Natural killer cell (primary cell): ENCODE measurements at places on chromosomes 1 and 21.

DNA sequence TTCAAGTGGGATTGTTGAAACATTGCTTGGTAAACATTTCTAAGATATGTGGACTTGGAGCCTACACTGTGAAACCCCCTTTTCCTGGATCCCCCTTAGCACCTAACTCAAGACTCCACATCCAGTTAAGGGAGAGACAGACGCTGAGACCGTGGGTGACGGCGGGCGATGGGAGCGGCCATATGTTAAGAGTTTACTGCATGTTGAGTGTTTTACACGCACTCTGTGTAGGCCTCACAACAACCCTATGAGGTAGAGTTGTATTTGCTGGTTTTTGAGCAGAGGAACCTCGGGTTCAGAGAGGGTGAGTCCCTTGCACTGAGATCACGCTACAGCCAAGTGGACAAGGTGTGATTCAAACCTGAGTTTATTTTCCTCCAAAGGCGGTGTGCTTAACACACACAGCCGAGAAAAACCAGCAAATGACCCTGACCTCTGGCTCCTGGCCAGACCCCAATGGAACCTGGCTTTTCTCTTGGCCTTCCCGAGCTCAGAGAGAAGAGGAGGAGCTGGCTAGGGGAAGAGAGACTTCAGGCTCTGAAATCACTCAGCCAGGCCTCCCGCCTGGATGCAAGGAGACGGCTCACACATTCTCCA, 46.9 kb upstream of the GOLT1A start:
- no peak for DNase-seq

DNA sequence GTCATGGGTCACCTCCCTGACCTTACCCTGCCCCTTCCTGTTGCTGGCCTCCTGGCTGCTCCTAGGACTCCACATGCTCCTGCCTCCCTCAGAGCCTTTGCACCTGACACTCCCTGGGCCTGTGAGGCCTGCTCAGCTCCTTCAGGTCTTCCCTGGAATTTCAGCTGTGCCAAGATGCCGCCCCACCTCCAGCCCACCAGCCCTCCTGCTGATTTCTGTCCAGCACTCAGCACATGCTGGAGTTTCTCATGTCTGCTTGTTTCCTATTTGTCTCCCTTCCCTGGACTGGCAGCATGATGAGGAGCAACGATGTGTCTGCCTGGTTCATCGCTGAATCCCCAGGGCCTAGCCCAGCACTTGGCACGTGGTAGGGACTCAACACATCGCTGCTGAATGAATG, 3.0 kb downstream of the MFAP2 start:
- DNase-seq, result no peak

DNA sequence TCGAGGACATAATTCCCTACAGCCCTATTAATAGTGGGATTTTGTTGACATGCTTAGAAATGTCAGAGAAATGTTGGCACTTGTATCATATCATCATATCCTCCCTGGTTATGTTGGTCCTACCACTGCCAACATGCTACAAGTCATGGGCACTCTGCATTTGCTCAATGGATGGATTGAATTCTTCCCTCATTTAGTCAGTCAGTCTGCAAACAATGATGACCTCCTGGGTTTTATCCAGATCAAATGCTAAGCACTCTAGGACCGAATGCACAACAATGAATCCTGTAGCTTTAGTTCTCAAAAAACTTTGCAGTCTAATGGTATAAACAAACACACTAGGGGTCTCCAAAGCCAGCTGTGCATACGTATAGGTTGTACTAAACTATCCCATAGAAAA, 357.2 kb upstream of the DPYD start:
- DNase-seq, result no peak

GRCh38 chr1:50106095-50106761, 2.5 kb upstream of the ELAVL4 start:
- no peak for DNase-seq

DNA sequence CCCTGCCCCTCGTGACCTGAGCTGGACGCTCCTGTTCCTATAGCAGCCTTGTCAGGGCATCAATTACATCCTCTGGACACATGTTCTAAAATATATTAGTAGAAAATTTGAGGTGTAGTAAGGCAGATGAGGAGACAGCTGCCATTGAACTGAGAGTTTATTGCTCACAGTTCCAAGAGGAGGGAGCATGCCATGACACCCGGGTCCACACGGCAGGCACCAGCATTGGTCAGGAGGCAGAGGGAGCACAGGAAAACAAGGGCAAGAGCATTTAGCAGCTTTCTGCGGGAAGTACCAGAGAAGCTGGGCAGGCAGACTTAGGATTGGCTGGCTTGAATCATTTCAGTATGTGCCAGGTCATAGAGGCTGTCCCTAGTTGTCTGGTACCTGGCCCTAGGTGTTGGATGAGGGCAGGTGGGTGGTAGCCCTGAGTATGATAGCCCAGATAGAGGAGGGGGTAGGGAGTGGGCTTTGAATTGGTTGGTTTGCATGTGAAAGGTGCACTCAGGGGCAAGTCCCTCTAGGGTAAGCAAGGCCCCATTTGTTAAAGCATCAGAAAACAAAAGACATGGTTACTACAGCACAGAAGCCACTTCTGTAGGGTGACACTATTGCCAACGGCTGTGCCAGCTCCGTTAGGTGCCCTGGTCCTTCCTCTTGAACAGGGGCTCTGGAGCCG, 223.6 kb upstream of the RAB4A start:
- DNase-seq, result no peak

DNA sequence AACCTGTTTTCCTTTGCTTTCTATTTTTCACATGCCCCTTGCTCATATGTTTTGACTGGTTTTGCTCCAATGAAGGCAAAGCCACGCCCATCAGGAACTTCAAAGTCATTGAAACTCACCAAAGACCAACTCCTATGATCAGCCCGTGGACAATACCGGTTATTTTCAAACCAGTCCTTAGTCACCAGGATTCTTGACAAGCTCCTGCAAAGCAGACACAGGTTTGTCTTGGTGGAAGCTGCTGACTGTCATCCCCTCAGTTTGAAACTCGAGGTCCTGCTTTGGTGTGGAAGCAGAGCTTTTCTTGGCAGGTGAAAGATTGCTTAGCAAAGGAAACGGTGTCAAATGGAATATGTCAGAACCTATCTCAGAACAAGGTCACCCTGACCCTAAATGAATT, 384.7 kb upstream of the CXADR start:
- no peak for DNase-seq

GRCh38 chr1:27724961-27725373, 794 bp upstream of the FAM76A start:
- peak; percentile 26 for DNase-seq

GRCh38 chr1:45385302-45385701, 45.1 kb upstream of the MUTYH start:
- DNase-seq, result no peak

- DNase-seq, result no peak
Measured at GRCh38 chr1:35834218-35834617, 26.4 kb downstream of the AGO4 start.

DNA sequence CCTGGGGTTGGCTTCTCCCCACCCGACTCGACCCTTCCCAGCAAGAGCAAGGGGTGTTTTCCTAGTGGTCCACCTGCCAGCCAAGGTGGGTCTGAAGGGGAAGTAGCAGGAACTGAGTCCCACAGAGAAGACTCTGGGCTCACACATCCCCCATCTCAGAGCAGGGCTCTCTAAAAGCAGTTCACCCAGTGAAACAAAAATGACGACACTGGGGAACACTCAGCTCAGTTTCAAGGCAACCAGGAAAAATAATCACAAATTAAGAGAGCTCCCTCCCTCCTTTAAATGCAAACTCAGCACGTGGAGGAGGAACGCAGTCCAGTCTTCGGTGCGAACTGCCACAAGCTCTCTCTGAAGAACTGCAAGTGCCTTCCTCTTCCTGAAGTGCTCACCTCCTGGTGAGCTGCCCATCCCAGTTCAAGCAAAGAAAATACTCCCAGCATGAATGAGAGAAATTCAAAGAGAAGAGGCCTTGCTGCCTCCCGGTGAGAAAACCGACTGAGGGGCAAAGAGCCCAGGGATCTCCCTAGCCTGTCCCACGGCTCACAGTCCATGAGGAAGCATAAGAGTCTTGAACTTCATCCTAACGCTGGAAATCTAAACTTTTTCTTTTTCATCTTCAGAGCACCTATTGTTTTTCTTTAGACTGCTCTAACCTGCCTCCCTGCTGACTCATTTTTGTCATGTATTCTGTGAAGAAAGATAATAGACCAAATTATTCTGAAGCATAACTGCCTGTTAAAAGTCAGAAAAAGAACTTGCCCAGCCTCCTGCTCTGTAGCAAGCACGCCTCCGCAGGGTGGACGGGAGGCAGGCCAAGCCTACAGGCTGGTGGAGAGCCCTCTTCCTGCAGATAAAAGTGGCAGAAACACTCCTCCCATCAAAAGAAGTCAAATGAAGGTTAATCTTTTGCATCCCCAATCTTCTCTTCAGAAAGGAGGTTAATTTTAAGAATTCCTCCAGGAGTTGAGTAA, 281.4 kb downstream of the HHIPL2 start:
- DNase-seq, result no peak

DNA sequence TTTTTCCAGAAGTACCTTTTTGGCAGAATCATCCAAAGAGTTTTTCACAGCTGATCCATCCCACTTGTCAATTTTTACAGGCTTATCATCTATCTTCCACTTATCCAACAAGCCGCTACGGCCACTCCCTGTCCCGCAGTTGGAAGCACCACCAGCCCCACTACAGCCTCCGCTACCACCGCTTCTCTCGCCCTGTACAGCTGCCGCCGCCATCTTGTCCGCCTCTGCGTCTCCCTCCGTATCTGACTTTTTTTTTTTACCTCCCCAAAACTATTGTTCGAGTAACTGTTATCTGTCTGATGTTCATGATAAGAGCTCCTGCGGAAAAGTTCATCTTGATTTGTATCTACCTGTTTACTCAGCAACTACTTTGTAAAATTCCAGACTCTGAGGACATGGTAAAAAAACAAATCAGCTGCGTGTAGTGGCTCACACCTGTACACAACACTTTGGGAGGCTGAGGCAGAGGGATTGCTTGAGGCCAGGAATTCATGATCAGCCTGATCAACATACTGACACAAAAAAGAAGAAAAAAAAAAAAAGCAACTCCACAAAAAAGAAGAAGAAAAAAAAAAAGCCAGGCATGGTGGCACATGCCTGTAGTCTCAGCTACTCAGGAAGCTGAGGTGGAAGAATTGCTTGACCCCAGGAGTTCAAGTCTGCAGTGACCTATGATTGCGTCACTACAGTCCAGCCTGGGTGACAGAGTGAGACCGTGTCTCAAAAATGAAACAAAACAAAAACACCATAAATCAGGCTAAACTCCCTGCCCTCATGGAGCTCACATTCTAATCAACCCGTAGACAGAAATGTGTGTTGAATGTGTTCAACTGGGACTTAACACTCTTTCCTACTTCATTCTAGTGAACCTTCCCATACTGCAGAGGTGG, 8.0 kb upstream of the EYA3 start:
- DNase-seq, result no peak

DNA sequence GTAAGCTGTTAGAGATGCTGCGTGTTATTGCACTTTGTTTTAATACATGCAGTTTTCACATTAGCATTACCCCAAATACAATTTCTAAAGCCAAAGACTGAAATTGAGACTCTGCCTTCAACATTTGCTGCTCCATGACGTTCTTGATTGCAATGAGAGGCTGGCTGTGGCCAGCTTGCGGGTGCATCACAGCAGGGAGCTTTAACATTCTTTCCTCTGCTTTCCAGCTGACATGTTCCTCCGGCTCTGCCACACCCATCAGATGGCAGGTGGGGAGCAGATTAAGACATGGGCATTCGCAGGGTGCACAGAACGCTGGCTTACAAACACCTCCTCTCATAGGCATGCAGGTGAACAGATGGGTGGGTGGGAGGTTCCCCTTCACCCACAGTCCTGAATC, 314.1 kb downstream of the DISC1 start:
- DNase-seq, result no peak

DNA sequence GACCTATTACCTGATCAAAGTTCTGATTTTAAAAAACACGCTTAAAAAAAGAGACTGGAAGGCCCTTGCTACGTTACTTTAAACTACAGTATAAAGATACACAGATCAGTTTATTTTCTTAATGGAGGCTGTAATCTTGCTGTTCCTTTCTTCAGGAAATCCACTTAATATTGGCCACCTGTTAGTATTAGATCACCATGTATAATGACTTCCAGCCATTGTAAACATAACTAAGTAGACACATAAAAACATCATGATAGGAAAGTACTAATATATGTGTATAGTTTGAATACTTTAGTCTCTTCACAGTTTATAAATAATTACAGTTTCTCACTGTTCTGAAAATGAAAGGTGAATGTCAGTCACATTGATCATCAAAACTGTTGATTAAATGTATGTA, 68.6 kb downstream of the ADGRL2 start:
- DNase-seq, result no peak

DNA sequence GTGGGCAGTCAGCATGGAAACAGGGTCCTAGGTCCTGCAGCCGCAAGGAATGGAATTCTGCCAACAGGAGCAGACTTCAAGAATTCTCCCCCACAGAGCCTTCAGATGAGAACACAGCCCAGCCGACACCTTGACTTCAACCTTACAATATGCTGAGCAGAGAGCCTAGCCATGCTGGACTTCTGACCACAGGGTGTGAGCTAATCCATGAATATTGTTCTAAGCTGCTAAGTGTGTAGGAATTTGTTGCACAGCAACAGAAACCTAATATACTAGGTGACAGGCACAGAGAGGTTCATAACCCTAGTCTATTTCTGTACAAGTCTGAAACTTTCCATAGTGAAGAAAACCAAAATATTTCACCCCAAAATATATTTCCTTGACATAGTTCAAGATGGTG, 32.9 kb upstream of the IFNGR2 start:
- DNase-seq, result no peak

- no peak for DNase-seq
Measured at GRCh38 chr1:205666372-205667166, 13.7 kb downstream of the SLC45A3 start.

- DNase-seq, result no peak
Measured at GRCh38 chr1:30012455-30013440, 710.6 kb downstream of the MATN1 start.

DNA sequence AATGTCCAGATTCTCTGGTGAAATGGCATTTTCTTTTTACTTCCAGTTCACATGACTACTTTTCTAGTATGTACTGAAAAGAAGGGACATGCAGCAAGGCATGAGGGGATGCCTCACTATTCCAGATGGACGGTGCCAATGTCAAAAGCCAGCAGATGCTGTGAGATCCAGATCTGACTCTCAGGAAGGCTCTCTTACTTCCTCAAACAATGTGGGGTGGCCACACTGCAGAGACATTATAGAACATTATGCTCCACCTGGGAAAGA, 17.7 kb downstream of the CRYZ start:
- DNase-seq, result no peak

GRCh38 chr1:202274611-202275010, 67.1 kb downstream of the UBE2T start:
- DNase-seq, result no peak

DNA sequence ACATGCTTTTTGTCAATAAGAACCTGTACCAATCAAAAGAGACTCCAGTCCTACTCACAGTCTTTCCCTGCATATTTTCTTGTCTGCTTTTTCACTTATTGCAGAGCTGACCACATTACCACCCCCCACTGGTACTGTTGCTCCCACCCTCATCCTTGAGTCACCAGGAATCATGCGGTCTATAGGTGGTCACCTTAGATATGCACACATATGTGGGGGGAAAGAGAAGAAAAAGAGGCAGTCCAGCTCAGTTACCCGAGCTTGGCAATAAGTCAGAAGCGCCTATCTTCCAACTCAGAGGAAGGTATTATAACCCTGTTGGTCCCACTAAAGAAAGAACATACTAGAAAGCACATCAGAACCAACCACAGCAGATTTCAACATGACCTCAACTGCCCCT, 119.2 kb downstream of the SMYD2 start:
- no peak for DNase-seq
